GF-D8 (cell line): ENCODE measurements at places on chromosomes 16 and 17.
A peak's percentile ranks its signal among the peaks of the same experiment; 100 is the strongest.

GRCh38 chr17:49101054-49101534 lies 31.5 kb upstream of the B4GALNT2 start:
- DNase-seq: no peak

DNA sequence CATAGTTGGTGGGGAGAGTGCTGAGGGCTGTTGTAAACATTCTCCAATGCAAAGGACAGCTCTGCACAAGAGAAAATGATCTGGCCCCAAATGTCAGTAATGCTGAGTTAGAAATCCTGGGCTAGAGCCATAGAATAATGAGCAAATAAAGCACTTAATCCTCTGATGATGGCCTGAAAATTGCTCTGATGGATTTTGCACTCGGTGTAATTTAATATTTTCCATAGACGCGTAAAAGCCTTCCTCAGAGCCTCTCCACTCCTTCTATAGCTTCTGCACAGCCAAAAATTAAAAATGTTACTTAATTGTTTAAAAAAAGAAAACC lies 23.7 kb downstream of the FAM20A start:
- DNase-seq: no peak

DNA sequence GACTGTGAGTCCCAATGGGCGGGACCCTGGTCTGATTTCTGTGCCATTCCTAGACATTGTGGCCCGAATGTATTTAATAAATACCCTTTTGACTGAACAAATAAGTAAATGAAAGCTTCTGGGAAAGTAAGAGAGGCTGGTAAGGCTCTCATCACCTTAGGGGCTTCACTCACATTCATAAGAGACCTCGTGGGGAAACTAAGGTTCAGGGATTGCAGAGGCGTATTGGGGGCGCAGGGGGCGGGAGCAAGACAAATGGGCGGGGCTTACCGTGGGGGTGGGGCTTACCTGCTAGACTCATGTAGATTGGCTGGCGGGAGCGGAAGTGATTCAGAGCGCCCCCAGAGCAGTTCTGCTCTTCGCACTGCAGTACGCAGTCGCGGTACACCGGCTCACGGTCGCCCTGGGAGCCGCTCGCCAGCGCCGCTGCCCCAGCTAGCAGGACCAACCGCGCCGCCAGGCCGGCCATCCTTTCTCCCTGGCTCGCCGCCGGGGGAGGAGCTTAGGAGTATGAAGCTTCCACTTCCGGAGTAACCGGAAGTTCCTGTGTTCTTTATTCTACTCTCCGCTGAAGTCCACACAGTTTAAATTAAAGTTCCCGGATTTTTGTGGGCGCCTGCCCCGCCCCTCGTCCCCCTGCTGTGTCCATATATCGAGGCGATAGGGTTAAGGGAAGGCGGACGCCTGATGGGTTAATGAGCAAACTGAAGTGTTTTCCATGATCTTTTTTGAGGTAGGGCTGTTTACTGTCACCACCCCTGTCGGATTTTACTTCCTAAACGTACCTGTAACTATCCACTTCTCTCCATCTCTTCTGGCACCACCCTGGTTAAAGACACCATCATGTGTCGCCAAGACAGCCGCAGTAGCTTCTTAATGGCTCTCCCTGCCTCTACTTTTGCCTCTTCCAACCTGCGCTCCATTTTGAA lies at the start of gene PGAP3:
Gene PGAP3, minus strand, starts transcription at position 512 of the 929 bp plus-strand sequence. Its CDS starts 43 bp downstream, at position 469.
- DNase-seq: peak; percentile 84

GRCh38 chr16:67845291-67846062 lies 1.3 kb upstream of the NUTF2 start:
- DNase-seq: no peak

GRCh38 chr17:49745175-49746139 lies 18.5 kb downstream of the FAM117A start:
- no peak for DNase-seq

DNA sequence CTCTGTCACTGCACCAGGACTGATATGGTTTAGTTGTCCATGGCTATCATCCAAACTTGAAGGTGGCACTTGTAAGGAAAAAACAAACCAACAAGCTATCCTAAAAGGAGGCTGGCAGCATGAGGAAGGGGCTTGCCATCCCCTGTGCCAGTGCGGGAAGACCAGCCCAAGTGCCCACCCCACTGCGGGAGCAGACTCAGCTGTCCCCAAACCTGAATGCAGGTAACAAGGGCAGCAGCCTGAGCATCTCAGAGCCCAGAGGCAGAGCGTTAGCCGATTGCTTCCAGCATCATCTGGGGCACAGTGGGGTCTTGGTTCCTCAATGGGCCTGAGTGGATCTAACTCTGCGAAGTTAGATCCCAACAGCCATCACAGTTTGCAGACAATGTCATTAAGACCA lies 29.2 kb upstream of the C16orf78 start:
- DNase-seq: no peak

- DNase-seq: no peak
Measured at GRCh38 chr16:64469906-64470702, 651.8 kb downstream of the CDH11 start.

DNA sequence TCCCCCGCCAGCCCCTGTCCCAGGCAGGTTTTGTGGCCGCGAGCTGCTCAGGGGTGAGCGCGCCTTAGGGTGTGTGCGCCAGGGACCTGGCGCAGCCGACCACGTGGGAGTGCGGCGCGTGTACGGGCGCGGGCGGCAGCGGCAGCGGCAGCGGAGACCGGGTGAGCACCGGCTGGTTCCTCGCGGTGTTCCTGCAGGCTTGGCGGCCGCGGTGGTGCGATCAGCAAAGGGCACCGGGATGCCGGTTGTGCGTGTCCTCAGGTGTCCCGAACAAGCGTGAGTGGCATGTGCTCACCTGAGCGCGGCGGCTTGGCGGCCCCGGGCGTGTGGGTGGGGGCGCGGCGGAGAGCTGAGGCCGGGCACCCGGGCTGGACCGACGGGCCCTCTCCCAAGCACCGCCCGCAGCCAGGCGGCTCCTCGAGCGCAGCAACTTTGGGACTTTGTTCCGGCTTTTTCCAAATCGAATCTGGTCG lies 381 bp upstream of the HSD11B2 start:
- no peak for DNase-seq

GRCh38 chr16:75326333-75326732 lies 74.9 kb upstream of the BCAR1 start:
- DNase-seq: no peak

GRCh38 chr17:45971698-45972141 lies 27.3 kb upstream of the STH start:
- no peak for DNase-seq

- no peak for DNase-seq
Measured at GRCh38 chr16:88424587-88425235, 28.4 kb upstream of the ZFPM1 start.

- no peak for DNase-seq
Measured at GRCh38 chr16:2090777-2091546, 43.2 kb downstream of the TSC2 start.

GRCh38 chr16:4351880-4352279 lies 759 bp upstream of the PAM16 start:
- DNase-seq: no peak

- DNase-seq: no peak
Measured at GRCh38 chr16:28092721-28093384, 29.3 kb upstream of the GSG1L start.

DNA sequence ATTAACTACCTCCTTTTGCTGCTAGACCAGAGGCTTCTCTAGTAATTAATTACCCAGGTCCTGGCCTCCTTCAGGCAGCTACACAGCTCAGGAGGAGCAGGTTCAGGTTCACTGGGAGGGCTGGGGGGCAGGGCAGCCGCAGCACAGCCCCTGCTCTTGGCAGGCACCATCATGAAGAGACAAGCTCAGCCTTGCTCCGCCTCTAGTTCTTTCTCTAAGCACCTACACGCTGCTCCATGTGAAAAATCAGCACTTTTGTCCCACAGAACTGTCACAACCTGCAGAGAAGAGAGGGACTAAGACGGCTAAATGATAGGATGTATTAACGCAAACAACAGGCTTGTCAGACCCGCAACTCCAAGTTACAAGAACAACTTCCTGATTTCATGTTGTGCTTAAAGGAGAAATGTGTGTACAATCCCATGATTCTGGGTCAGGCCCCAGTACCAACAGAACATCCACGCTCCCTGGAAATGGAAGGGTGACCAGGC lies 53.4 kb downstream of the GRB2 start:
- DNase-seq: no peak

DNA sequence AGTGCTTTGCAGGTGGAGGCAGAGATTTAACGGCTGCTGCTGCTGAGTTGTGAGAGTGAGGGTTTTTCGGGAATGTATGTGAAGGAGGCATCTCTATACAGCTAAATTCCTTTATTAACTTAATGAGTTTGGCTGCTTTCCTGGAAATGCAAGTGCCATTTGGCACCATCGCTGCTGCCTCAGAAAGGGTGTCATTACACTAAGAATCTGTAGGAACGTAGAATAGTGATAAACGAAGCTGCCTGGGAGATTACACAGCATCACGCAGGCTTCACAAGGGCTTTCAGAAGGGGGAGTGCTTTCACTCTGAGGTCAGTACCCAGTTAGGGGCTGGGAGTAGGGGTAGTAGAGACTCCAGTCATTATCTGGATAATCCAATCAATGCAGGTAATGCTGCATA lies 14.1 kb upstream of the NLRP1 start:
- DNase-seq: no peak

- DNase-seq: no peak
Measured at GRCh38 chr16:3541527-3542155, 35.6 kb downstream of the NLRC3 start.

- DNase-seq: no peak
Measured at GRCh38 chr17:14616528-14616927, 315.6 kb downstream of the HS3ST3B1 start.

GRCh38 chr17:78933025-78933958 lies 8.1 kb upstream of the TIMP2 start:
- DNase-seq: peak; percentile 21

DNA sequence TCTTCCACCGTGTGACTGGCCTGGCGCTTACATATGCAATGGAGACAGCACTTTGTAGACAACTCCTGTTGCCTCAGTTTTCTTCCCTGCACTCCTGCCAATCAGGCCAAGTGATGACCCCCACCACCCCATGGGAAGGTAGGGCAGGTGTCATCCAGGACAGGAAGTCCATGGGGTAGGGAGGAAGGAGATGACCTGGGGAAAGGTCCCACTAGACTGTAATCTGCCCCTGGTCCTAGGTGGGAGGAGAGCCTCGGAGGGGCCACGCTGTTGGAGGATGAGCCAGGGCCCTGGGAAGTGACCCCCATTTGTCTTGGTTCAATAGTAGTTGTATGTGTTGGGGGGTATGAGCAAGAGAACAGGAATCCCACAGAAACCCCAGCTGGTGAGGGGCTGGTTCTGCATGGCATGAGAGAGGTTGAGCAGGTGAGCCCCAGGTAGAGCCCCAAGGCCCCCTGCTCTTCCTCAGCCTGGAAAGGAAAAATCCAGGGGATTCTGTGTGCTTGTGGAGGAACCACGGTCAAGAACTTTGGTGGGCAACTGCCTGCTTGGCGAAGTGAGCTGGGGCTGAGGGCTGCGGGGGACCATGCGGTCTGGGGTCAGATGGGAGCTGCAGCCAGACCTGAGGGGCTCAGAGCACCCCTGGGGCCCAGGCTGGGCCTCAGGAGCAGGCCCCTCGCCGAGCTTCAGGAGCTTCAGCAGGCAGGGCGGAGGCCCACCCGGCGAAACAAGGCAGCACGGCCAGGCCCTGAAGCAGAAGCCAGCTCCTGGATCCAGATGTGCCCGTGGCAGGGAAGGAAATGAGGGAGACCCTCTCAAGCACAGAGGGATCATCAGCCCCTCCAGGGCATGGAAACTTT lies 50.7 kb downstream of the NT5M start:
- DNase-seq: no peak

DNA sequence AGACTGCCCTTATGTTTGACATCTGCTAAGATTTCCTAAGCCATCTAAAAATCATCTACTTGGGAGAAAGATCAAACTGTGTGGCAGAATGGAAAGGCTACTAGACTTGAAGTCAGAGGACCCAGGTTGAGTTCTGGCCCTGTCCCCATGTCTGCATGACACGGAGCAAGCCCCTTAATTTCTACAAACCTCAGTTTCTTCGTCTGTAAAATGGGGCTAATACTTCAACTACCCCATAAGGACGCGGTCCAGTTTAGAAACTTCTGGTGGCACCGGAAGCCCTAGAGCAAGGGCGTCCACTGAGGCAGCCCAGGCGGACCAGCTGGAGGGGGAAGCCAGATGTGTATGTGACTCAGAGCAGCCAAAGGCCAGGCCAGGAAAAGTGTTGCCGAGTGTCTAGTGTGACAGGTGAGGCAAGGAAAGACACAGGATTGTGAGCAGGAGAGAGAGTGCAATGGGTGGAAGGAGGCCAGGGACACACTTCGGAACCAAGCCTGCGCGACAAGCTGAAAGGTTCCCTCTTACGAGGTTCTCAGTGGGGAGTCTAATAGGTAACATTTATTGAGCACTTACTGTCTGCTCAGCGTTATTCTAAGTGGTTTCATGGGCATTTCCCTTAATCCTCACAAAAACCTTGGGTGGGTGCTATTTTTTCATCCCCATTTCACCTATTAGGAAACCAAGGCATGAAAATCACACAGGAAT lies 17.8 kb upstream of the PITPNM3 start:
- no peak for DNase-seq

DNA sequence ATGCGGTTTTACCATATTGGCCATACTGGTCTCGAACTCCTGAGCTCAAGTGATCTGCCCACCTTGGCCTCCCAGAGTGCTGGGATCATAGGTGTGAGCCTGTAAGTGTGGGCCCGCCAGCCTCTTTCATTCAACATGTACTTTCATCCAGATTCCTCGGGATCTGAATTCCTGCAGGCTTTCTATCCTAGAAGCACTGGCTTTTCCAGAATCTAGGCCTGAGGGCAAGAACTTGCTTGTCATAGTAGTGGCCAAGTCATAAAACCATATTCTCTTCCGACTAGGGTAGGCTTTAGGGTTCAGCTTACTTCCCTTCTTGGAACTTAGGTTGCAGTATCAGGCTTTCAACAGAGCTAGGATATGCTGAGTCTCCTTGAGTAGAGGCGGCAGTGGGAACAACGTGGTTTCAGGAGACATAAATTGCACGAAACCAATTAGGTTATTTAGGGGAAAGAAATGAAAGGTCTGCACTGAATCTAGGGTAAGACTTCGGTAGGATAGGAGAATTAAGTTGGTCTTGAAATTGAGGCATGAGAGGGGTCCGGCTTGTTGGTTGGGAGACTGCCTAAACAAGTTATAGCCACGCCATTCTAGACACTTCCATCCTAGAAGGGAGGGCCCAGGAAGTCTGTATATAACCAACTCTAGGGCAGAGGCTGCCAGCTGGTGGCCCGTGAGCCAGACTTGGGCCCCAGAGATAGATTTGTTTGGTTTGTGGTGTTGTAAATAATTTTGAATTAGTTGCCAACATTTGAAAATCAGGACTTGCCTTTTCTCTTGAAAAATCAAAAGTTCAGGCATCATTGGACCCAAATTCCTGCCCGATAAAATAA lies 15.6 kb downstream of the SLC7A6 start:
- peak; percentile 70 for DNase-seq
